ENCODE measurements at places on chromosomes 2 and 18.

GRCh38 chr18:61752973-61753372 is 139.8 kb downstream of the RNF152 start:
- DNase-seq, result no peak

GRCh38 chr2:29218550-29219125 is 103.4 kb downstream of the CLIP4 start:
- DNase-seq, result no peak

DNA sequence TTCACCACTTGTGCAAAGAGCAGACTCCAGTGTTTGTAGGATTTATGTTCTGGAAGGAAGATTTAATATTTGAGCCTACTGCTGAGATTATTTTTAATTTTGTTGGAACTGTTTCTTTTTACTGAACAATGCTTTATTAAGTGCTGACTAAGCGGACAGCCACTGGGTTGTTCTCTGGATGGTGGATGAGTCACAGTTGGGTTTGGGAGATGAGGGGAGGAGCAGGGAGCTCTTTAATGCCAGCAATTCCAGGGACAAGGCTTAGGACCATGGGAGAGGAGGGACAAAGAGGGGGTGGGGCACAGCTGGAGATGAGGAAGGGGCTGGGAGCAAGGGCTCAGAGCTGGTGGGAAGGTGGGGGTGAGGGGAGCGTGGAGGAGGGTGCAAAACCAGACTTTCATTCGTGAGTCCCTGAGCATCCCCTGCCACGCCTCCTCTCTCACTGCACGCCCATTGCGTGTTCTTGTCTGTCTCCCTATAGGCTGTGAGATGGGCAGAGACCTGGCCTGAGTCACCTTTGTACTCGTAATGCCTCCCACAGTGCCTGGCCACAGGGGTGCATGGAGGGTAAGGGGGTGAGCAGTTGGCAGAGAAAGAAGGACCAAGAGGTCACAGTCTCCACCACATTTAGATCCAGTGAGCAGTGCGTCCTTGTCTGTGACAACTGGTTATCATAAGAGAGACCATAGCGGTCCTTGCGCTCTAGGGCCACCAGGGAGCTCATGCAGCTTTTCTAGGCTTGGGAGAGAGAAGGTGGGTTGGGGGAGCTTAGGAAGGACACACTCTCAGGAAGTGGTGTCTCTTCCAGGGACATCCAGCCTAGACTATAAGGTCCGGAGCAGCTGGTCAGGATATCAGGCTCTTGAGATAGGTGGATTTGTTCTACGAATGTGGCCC is 18.4 kb downstream of the SLC4A3 start:
- DNase-seq, result no peak

DNA sequence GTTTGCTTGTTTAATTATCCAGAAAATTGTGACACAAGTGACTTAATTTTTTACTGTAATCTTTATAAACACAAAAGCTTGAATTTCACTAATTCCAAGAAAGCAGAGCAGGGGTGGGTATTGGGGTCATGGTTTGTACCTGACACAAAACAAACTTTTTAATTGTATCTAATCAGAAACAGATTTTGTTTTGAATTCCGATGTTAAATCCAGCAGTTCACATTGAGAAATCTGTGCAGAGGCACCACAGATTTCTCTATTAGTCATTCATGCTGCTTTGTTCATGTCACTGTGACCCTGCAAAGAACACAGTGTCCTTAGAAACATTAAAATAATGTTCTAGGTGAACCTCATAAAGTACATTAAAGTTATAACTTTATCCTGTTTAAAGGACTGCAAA is 443.4 kb downstream of the NYAP2 start:
- no peak for DNase-seq
